ENCODE measurements at places on chromosomes 13 and 19. TPM values are rescaled to one million over a fixed set of nuclear protein-coding genes. Genes with fewer than 3 reads are reported as not detected.

Gene ERCC5
- 3.8 TPM for polyA plus RNA-seq

Gene LAIR1
- 0.18 TPM for polyA plus RNA-seq

Gene NAPSA
- 0.93 TPM for polyA plus RNA-seq

Gene KIR2DL3
- polyA plus RNA-seq: not detected

Gene PGLYRP1
- not detected for polyA plus RNA-seq

Gene PINLYP
- polyA plus RNA-seq: 31.3 TPM

Gene KRTDAP
- 0.88 TPM for polyA plus RNA-seq

Gene RUBCNL
- polyA plus RNA-seq: 4.2 TPM

Gene TYK2
- polyA plus RNA-seq: 47.6 TPM

Gene LILRB3
- polyA plus RNA-seq: not detected

Gene PRTN3
- 3.1 TPM for polyA plus RNA-seq

Gene SHISA7
- polyA plus RNA-seq: 1.1 TPM

Gene MEIOSIN
- 0.14 TPM for polyA plus RNA-seq

Gene SRRM5
- polyA plus RNA-seq: 0.06 TPM

All from H1 (cell line).